NCI-H524 treated with DMSO at 0.1 percent for 48 hours (cell line): ENCODE measurements at places on chromosomes 11 and 22.

DNA sequence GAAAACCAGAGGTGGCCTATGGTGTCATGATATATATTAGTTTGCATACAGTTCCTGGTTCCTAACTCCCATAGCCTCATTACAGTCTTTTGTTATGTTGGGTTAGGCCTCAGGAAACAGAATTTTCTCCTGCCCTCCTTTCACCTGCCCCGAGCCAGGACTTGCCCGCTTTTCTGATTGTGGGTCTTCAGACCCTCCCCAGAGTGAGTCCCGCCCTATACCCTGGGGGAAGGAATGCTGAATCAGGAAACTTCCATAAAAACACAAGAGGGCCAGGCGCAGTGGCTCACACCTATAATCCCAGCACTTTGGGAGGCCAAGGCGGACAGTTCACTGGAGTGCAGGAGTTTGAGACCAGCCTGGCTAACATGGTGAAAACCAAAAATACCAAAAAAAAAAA lies 70.9 kb downstream of the SLC35F2 start:
- no peak for DNase-seq

- no peak for DNase-seq
Measured at GRCh38 chr11:63549411-63549810, 12.8 kb downstream of the PLAAT4 start.

DNA sequence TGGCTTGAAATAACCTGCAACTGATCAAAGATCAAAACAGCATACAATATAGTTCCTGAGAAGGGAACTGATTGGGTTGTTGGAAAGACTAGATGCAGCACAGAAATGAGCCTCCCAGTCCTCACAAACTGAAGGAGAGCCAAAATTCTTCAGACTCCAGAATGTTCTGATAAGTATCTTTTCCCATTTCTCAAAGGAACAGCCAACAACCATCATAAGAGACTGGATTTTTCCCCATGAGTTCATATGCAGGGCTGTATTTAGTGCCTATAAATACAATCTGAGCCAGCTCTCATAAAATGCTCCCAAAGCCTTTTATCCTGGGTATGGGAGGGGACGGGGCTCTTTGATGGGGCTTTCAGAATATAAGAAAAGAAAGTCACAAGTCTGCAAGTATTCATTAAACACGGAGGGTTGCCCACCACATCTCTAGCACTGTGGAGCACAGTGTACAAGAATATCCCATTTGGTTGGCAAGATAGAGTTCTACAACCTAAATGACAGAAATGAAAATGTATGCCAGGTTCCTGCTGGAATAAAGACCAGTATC lies 50.7 kb upstream of the LYVE1 start:
- no peak for DNase-seq

- DNase-seq: no peak
Measured at GRCh38 chr11:97738751-97739150, 1282.0 kb upstream of the CNTN5 start.

DNA sequence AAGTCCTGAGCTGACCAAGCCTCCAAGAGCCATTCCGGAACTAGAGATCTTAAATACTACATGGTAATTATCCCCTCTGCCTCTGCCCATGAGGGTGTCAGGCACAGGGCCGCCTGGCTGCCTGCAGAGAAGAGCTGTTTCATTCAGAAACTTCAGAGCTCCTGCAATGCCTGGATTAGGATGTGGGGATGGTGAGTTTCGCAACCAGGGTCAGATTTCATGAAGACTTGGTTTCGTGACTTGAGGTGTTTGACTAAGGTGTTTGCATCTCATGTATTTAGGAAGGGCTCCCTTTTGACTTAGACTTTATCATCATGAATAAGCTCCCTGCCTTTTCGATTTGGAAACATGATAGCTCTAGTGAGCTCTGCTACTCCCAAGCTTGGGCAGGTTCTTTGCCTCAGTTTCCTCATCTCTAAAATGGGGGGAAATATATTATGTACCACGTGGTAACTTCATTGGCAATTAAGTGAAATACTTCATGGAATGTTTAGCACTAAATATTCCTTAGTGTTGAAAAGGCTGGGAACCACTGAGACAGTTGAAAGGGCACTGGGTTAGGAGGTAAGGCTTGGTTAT lies 9.1 kb downstream of the TIMP3 start:
- peak; percentile 79 for DNase-seq

DNA sequence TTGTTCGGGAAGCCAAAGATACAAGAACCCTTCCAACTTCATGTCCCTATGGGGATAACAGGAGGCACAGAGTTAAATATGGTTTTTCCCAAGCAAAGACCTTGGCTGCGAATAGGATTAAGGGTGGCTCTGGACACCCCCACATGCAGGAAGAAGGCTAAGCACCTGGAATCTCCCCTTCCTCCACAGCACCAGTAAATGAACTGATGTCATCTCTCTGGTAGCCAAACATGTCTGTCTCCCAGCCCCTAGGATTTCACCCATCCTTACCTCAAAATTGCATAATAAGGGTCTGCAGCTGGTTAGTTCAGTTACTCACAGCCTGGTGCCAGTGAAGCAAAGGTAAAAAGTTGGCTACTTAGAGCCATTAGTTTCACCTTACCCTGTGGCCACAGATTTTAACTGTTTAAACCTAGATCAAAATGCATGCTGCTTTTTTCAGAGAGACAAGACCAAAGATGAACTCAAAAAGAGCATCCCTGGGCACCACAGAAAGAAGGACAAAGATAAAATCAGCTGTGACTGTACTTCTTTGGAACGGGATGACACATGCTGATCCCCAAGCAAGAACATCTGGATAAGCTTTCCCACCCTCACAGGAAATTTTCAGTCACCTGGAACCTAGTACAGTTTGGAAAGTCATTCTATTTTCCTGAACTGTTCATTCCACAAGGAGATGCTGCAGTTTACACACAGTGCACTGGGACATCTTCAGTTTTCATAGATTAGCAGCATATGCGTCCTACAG lies 77.2 kb upstream of the AKIP1 start:
- DNase-seq: no peak

DNA sequence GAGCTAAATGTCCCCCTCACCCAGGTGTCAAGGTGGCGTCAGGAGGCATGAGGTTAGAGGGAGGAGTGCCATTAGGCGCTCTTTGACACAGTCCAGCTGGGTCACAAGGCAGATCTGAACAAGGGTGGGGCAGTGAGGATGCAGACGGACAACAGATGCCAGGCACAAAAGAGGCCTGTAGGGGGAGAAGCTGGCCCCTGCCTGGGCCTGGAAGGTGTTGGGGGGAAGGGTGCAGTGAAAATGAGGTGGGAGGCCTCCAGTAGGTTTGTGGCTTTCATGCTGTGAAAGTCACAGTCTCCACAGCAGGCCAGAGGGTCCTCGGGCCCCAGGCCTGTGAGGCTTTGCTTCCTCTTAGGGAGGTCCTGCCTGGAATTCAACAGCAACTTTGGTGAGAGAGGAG lies 85.0 kb upstream of the PLET1 start:
- DNase-seq: no peak

- no peak for DNase-seq
Measured at GRCh38 chr11:34154059-34154875, 48.8 kb downstream of the NAT10 start.

GRCh38 chr11:19938169-19938856 lies 222.0 kb downstream of the DBX1 start:
- no peak for DNase-seq

DNA sequence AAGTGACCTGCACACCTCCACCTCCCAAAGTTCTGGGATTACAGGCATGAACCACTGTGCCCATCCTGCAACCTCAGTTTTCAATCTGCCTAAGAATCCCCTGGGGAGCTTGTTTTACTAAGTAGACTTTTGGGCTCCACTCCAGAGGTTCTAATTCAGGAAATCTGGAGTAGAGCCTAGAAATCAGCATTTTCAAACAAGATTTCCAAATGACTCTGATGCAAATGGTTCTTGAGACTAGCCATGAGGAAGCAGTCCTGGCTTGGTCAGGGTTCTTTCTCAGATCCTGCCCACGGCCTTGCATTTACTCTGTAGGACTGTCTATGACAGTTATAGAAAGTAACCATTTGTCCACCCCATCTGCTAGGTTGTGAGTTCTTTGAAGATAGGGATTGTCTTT lies 1.6 kb upstream of the KCNE3 start:
- no peak for DNase-seq

DNA sequence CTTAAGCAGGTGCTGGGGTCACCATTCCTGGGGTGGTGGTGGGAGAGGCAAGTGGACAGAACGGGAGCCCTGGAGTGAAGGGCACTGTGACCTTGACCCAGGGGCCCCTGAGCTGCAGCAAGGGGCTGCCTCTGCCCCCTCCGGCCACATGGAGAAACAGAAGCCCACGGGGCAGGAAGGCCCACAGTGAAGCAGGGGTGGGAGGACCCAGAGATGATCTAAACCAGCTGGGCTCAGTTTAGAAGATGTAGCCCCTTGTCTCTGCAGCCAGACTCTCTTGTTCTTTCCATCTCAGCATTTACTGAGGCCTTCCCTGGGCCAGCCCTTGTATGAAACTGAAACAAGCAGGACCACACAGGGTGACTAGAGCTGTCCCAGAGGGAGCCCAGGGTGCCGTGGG lies 30.5 kb downstream of the WNT11 start:
- no peak for DNase-seq

DNA sequence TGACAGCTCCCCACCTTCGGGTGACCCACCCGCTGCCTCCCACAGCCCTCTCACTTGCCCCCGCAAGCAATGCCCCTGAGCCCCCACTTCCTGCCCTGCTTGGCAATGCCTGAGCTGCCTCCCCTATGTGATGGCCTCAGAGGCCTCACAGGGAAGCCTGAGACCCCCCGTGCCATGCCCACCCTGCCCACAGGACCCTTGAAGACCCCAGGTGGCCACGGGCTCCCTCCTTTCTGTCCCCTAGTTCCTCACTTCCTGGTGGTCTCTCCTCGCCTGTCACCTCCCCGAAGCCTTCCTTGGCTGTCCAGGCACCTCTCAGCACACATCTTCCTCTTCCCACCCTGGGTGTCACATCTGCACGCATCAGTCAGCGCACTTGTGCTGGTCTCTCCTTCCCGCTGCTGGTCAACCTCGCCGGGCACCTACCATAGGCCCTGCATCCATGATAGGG lies 90.5 kb downstream of the BRD1 start:
- no peak for DNase-seq

- no peak for DNase-seq
Measured at GRCh38 chr11:32396991-32397390, 38.3 kb downstream of the WT1 start.
